ENCODE measurements at places on chromosomes 12 and 14. TPM values are rescaled to one million over a fixed set of nuclear protein-coding genes. Genes with fewer than 3 reads are reported as not detected.
A peak's percentile ranks its signal among the peaks of the same experiment; 100 is the strongest.

GRCh38 chr12:59874781-59875180 is 279.0 kb downstream of the SLC16A7 start:
- no peak for DNase-seq

DNA sequence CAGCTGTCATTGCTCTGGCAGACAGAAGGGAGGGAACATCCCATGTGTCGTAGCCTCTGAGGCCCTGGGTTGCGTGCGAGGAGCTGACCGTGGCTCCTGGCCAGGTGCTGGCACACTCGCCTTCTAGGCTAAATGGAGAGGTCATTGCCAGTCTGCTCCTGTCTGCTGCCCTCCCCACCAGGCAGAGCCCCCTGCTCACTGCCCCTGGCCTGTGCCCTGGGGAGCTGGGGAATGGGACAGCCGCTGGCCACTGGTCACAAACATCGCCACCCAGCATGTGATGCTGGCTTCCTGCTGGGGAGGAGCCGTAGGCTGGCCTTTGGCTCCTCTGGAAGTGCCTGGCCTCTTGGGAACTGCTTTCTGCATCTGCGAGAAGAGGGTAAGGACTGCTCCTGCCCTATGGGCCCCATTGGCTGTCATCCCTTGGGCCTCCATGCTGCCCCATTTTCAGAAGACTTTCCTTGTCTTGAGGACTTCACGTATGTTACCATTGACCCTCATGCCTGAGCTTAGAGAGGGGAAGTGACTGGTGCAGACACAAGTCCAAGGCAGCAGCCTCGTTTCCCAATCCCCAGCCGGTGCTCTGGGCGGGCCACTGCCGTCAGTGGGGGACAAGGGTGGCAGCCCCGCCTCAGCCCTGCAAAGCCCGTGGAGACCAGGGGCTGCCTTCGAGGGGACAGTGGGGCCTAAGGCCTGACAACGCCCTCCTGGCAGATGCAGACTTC is 2.0 kb upstream of the TNFAIP2 start:
- peak; percentile 18 for DNase-seq

DNA sequence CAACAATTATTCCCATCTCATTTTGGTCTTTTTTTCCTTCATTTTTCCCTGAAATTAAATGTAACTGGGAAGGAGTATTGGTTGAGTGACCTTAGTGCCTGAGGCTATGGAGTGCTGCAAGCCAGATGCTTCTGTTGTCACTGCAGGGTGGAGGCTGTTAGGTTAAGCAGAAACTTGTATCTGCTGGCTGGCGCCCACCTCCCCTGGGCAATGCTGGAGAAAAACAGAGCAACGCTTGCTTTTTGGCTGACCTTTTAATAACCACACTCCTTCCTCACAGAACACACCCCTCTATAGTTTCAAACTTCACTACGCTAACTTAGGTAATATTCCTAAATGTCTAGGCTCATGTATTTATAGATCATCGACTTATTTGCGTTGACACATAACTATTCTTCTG is 583.5 kb upstream of the NOVA1 start:
- DNase-seq = no peak

- no peak for DNase-seq
These were observed 5.9 kb downstream of the DGLUCY start for GRCh38 chr14:91119556-91120311.

- peak; percentile 4 for DNase-seq
These were observed 988 bp upstream of the TMEM263 start for GRCh38 chr12:106954462-106955376.

The KRT83 gene
- not detected for total RNA-seq

The CFAP73 gene
- total RNA-seq = 0.54 TPM

The MAP1LC3B2 gene
- total RNA-seq = 0.97 TPM

Data from CD8-positive, alpha-beta T cell (primary cell).